ENCODE measurements at places on chromosomes 2 and 18. TPM values are rescaled to one million over a fixed set of nuclear protein-coding genes. Genes with fewer than 3 reads are reported as not detected.

DNA sequence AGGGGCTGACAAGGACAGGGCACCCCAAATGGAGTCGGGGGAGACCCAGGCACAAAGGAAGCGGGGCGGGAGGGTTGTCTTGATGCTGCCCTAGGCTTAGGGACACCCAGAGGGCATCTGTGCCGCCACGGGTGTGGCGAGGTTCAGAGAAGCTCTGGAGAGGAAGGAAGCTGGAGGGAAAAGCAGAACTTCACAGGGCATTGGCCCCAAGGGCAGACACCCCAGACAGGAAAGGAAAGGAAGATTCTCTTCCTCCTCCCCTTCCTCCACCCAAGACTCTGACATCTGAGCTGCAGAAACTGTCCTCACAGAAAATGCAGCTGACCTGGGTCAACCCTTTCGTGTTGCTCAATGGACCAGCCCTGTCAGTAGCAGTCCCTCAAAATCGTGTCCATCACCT is 25.6 kb downstream of the DNMT3A start:
- no peak for DNase-seq

DNA sequence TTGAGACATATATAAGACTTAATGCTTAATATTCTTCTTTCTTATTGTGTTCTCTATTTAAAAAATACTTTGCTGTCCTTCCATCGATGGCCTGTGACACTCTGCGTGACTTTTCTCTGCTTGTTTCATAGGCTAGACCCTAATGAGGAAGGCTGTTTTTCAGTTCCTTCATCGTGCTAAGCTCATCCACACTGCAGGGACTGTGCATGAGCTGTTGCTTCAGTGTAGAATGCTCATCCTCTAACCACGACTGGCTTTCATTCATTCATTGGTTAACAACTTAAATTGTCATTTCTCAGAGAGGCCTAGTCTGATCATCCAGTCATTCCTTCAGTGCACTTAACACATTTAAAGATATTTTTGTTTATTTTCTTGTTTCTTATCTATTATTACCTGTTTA is 134.4 kb downstream of the CCDC85A start:
- DNase-seq, result no peak

Gene INHBB
- 4.4 TPM for total RNA-seq

Gene TRABD2A
- 2.2 TPM for total RNA-seq

GRCh38 chr18:34933909-34934661 is 107.1 kb upstream of the MAPRE2 start:
- no peak for DNase-seq

DNA sequence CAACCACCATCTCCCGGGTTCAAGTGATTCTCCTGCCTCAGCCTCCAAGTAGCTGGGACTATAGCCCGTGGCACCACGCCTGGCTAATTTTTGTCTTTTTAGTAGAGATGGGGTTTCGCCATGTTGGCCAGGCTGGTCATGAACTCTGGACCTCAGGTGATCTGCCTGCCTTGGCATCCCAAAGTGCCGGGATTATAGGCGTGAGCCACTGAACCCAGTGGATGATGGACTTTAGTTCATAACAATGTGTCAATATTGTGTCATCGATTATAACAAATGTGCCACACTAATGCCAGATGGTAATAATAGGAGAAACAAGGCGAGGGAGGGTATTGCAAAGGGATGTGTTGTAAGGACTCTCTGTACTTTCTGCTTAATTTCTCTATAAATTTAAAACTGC is 216.6 kb downstream of the ZBTB7C start:
- DNase-seq, result no peak

DNA sequence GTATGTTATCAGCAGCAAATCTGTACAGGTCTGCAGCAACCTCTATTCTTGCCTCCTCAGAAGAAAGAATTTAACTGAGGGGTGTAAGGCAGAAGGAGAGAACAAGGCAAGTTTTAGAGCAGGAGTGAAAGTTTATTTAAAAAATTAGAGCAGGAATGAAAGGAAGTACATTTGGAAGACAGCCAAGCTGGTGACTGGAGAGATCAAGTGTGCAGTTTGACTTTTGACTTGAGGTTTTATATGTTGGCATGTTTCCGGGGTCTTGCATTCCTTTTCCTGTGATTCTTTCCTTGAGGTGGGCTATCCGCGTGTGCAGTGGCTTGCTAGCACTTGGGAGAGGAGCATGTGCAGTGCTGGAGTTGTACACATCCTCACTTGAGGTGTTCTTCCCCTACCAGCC is 16.5 kb upstream of the CERS6 start:
- no peak for DNase-seq

Gene ABCG5
- total RNA-seq, result 3.8 TPM

DNA sequence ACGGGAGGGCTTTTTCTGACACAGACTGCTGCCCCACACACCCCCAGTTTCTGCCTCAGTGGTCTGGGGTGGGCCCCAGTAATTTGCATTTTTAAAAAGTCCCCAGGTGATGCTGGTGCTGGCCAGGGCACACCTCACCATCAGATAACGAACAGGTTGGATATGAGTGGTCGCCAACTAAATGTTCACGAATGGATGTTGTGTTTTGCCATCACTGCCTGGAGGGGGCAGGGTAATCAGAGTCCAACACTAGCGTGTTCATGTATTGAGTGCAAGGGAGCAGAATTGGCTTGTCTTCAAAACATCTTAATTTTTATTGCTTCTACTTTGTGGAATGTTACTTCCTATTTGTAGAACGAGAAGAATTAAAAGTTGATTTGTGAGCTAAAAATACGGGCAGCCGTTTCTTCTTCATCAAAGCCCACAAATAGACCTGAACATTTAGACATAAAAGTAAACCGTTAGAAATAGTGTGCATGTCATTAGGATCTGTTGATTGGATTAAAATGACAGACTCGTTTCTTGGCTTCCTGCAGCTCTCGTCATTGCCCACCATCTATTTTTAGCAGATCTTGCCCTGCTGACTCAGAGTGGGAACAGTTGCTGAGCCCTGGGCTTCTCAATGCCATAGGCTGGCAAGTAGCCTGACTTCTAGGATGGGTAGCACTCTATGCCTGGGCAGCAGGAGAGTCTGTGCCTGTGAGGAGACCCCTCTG is 45.2 kb downstream of the NCK2 start:
- DNase-seq, result no peak

GRCh38 chr2:197838579-197838978 is 34.2 kb downstream of the PLCL1 start:
- no peak for DNase-seq

- no peak for DNase-seq
Measured at GRCh38 chr2:110897966-110898365, 165.6 kb downstream of the ACOXL start.

GRCh38 chr2:63591566-63592175 is 2.9 kb downstream of the MDH1 start:
- no peak for DNase-seq

- DNase-seq, result no peak
Measured at GRCh38 chr2:158507679-158508078, 50.9 kb downstream of the PKP4 start.

DNA sequence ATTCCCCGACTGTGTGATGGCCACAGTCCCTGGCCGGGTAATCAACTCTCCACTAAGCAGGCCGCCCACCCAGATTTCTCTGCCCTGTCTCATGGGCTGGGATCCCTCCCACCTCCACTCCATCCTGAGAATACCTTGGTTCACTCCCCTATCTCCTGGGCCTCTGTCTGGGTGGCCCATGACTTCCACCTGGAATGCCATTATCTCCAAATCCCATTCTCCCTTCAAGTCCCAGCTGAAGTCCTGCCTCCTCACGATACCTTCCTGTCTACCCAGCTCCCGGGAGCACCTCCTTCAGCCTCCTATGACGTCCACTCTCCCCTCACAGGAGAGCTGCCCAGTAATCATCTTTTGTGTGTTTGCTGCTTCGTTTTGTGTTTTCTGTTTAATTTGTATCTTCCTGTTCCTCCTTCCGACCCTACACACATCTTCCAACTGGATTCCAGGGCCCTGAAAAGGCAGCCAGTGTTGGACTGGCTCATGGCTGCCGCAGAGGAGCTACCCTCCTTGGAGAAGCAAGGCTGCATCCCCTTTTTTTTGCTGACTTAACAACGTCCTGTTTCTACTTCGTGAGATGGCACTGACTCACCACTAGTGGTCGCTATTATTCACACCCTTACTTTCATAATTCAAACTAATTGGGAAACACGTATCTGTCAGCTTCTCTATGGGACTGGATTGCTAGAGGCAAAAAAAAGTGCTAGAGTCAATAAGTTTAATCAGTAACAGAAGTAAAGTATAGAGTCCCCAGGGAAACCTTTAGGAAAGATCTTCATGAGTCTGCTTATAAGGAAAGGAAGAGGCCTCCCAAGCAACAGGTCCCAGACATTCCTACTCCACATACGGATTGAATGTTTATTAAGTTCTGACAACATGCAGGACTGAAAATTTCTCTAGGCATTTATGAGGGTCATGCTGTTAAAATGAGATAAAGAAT is 171.9 kb upstream of the GATA6 start:
- DNase-seq, result peak; percentile 75

- DNase-seq, result no peak
Measured at GRCh38 chr2:36554531-36554930, 43.4 kb downstream of the FEZ2 start.

DNA sequence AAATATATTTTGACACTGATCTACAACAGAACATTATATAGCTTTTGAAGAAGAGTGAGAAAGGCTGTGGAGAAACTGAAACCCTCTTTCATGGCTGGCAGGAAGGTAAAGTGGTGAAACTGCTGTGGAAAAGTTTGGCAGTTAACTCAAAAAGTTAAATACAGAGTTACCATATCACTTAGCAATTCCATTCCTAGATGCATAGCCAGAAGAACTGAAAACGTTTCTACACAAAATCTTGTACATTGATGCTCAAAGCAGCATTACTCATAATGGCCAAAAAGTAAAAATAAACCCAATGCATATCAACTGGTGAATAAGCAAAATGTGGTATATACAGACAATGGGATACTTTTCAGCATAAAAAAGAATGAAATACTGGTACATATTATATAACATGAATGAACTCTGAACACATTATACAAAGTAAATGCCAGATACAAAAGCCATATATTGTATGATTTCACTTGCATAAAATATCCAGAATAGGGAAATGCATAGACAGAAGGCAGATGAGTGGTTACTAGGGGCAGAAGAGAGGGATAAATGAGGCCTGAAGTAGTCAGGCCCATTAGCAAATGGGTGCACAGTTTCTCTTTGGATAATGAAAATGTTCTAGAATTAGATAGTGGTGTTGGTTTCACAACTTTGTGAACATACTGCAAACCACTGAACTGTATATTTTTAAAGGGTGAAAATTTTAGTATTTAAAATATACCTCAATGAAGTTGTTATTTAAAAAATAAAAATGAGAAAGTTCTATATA is 114.3 kb downstream of the DYM start:
- DNase-seq, result no peak

DNA sequence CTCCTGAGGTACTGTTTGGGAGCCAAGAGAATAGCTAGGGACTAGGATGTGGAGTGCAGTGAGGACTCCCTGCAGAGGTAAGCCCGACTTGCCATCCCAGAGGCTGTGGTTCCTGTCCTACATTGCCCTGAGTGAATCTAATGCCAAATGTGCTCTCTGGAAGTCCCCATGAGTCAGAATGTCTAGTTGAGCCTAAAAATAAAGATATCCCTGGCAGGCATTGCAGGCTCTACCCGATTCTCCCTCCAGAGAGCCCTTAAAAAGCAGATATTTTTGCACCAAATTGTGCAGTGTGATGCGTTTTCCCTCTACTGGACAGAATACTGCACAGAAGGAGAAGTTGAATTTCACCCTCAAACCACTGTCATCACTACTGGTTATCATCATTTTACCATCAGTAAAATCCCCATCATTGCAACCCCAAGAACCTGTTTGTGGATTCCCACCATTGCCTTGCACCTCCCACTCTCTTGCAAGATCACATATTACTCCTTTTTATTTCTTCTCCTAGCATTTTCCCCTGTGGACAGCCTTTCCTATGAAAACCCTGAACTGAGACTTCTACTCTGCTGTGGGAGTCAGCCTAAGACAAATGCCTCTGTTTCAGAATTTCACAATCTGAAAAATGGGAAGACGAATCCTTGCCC is 98.0 kb downstream of the MARCHF4 start:
- DNase-seq, result no peak

Gene INSIG2
- total RNA-seq, result 21.5 TPM

Gene DYTN
- not detected for total RNA-seq

- no peak for DNase-seq
Measured at GRCh38 chr2:190467575-190468083, 59.5 kb downstream of the MFSD6 start.

Gene NBAS
- 45.8 TPM for total RNA-seq

GRCh38 chr2:32425719-32426141 is 68.9 kb downstream of the BIRC6 start:
- DNase-seq, result no peak

DNA sequence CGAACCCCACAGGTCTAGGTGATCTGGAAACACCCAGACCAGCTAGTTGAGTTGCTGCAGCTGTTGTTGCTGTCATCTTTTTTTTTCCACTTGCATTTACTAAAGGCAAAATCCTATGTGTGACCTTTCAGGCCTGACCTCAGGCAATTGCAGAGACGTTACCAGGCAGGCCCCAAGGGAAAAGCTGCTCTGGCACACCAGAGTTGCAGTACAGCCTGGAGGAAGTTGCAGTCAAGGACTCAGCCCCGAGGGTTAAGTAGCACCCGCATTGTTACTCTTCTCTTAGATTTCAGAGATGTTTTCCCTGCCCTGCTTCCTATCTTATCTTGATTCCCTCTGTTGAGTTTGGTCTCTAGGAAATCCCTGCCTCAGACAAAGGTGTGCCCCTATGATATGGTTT is 45.2 kb upstream of the SMAD2 start:
- DNase-seq, result no peak

DNA sequence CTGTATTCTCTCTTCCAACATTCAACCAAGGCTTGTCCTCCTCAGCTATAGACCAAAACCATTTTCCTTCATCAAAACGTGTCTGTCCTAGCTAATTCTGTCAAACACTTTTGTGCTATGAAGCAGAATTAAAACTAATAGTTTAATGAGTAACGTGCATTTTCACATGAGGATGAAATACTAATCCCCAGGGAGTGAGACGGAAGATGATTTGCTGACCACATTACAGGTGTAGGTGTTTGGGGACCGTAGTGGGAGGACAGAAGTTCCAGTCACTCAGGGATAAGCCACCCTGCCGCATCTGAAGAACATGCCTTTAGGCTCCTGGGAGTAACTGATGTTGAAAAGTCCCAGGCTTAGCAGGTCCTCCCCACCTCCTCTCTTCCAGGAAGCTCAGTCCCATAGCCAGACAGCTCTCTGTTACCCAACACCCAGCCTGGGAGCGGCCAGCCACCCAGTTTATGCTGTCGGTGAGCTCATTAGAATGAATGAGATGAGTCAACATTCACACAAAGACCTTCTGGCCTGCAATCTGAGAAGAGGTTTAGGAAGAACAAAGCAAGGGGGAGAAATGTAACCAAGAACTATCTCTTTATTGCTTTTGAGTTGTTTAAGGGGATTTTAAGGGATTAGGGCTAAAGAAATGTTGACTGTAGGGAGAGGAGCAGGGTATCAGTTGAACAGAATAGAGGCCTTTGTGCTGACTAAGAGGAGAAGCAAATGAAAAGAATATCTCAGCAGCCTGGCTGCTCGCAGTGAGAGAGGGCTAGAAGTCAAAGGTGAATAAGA is 122.5 kb downstream of the FOXI3 start:
- peak; percentile 87 for DNase-seq

- peak; percentile 96 for DNase-seq
Measured at GRCh38 chr18:26226229-26227050, at the start of gene TAF4B. TAF4B (plus strand) TSS chr18:26226445; CDS start chr18:26226934, 489 bp downstream.

Gene COL3A1
- 8,329 TPM for total RNA-seq
